NCI-H2029 (cell line): ENCODE measurements at places on chromosomes 12 and 14.

DNA sequence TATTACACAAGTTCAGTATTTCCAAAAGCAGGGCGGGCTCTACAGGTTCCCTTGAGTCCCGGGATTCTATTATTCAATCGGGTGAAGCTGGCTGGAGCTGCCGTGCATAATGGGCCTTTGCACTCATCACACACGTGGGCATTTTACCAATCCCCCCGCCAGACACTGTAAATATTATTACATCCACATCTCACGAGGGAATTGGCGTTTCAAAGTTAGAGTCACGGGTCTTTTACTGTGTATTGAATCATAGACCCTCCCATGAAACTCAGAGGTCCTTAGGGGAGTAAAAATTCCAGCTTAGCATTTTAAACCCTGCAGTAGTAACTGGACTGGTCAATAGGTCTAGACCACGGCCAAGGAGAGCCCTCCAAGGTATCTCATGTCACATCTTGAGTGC lies 70.3 kb downstream of the MAP1LC3B2 start:
- DNase-seq: no peak

DNA sequence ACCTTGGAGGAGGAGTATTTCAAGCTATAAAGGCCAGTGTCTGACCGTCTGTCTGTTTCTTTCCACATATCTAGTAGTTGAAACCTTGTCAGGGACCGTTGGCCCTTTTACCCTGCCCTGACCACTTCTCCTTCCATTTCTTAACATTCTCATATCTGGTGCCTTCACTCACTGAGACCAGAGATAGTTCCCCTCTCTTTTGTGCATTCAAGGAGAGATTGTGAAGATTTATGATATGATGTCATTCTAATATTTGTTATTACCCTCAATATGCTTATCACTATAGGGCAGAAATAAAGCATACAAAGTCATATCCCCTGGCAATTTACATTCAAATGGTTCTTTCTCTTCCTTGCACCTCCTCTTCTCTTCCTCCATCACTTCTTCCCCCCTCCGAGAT lies 83.3 kb downstream of the PLXNC1 start:
- DNase-seq: no peak

GRCh38 chr14:74902941-74903705 lies 19.9 kb downstream of the RPS6KL1 start:
- DNase-seq: no peak

DNA sequence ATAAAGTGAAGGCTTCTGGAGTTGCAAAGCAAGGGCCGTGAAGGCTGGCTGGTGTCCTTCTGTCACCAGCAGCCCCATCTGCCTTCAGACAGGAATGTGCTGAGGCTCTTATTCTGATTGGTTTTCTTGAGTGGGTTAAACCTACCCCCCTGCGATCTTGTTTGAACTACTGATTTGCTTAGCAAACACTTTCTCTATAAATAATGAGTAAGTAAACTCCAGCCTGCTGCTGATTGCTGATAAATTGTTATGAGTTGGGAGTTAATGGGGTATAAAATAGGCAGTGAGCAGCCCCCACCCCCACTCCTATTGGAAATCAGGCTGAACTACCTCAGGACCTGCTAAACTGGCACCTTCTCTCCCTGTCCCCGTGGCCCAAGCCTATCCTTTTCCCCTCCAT lies 146.1 kb upstream of the NOS1 start:
- DNase-seq: no peak

DNA sequence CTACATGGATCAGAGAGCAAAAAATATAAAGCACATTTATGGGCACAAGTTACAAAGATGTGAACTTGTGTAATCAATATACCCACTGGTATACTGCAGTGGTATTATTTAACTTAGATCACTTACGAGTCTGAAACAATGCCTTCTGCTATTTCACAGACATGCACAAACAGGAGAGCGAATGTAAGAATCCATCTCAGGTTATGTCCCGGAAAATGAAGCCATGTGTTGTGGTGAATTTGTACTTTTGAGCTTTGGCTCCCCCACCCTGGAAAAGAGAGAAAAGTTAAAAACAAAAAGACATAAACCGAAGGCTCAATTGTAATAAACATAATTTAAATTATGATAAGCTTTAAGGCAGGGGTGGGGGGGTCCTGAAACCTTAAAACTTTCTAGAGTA lies 7.6 kb downstream of the ABCC9 start:
- DNase-seq: no peak

DNA sequence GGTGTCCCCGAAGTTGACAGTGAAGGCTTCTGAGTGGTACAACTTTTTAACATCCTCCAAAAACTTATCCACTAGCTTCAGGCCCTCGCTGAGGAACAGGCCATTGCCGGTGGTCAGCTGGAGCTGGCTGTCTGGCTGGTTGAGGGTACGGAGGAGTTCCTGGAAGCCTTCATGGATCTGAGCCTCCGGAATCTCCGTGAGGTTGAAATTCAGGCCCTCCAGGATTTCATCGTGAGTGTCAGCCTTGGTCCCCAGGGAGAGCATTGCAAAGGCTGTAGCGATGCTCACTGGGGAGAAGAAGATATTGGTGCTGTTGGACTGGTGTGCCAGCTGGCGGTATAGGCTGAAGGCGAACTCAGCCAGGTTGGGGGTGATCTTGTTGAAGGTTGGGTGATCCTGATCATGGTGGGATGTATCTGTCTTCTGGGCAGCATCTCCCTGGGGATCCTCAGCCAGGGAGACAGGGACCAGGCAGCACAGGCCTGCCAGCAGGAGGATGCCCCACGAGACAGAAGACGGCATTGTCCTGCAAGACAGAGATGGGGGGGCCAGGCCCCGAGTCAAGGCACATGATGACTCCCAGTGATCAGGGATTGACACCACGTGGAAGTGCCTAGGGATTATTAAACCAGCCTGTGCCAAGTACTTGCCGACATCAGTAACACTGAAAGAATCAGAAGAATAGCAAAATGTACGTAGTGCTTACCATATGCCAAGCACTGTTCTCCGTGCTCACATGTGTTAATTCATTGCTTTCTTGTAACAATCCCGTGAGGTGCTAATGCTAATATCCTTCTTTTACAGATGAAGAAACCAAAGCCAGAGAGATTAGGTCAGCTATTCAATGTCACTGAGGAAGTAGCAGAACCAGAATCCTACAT lies 5.4 kb downstream of the SERPINA1 start:
- DNase-seq: no peak

GRCh38 chr12:130514149-130514551 lies 176.5 kb downstream of the PIWIL1 start:
- no peak for DNase-seq

DNA sequence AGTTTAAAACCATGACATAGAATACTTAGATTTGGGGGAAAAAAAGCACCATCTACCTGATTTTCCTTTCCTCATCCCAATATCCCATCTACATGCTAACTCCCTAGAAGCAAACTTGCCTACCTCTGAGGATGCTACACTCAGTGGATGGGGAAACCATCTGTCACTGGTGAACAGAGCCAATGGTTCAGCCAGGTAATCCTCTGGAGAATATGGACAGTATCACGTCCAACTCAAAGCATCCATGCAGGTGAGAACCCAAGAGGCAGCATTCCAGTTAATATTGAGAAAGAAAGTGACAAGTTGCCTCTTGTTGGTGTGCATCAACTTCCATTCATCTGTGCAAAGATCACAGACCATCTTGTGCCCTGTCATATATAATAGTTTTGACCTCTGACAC lies 73.2 kb downstream of the NUAK1 start:
- DNase-seq: no peak

DNA sequence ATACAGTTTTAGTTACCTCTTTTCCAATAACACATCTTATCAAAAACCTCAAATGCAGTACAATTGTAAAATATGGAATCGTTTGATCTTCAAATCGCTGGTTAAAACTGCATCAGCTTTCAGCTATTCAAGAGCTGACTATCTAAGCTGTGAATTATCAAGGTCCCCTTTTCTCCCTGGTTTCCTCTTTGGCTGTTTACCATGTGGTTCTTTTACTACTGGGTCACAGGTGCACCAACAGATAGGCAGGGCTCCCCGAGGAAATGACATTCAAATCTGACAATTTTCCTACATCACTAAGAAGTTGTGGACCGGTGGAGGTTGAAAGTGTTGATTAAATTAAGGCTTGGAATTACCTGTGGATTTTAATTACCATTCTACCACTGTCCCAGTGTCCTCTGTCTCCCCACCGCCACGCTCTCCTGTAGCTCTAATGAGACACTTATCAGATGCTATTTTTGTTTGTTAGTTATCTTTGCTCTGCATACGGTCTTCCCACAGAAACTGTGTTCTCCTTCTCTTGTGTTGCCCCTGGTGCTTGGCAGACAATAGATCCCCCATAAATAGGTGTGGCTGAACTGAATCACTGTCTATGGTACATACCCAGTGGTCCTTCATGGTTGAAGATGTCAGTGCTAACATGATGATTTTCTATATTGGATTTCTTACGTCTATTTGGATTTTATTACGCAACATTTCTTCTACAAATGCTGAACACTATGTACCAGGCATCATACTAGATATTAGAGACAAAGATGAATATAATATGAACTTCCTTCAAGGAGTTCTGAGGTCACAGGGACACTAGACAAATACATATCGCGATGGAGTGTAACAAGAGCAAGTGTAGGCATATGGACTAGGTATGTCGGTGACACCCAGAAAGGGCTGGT lies 20.9 kb upstream of the PLXNC1 start:
- DNase-seq: no peak

DNA sequence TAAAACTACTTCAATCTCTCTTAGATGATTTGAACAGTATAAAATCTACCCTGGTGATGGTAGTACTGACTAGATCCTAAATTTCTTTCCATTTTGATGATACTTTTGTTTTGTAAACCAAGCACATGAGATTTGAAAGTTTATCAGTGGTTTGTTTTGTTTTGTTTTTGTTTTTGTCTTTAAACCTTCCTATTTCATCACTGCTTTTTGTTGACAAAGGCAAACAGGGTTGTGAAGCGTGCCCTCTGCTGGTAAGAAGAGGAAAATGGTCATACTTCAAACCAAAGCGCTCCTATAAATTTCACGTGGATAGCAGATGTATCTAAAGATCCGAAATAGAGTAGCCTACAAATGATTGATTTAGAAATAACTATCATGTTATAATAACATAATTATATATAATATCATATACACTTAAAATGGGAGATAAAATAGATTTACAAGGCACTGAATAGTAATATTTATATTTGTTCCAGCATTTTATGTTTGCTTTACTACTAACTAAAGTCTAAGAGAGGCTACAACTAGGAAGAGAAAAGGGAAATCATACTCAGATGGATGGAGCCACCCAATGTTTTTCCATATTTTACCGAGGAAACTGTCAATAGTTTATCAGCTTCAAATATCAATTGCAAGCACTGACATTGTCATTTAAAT lies 254.0 kb upstream of the USP15 start:
- DNase-seq: peak; percentile 20

GRCh38 chr12:120940799-120941198 lies 36.6 kb upstream of the SPPL3 start:
- DNase-seq: no peak

DNA sequence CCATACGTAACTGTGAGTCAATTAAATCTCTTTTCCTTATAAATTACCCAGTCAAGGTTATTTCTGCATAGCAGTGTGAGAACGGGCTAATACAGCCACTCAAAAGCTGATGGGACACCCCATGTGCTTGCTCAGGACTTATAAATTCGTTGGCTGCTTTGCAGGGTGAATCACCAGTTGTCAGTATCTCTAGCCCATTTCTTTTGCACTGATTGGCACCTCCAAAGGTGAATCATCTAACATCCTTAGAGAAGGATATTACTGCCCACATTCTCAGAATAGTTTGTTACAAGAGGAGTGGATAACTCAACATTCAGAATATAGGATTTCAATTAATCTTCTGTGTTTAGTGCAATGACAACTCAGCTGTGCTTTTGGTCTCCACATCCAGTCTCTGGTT lies 601.5 kb downstream of the KCNH5 start:
- DNase-seq: no peak

- DNase-seq: peak; percentile 100
These were observed 22.3 kb upstream of the HECTD1 start for GRCh38 chr14:31229638-31230572.

DNA sequence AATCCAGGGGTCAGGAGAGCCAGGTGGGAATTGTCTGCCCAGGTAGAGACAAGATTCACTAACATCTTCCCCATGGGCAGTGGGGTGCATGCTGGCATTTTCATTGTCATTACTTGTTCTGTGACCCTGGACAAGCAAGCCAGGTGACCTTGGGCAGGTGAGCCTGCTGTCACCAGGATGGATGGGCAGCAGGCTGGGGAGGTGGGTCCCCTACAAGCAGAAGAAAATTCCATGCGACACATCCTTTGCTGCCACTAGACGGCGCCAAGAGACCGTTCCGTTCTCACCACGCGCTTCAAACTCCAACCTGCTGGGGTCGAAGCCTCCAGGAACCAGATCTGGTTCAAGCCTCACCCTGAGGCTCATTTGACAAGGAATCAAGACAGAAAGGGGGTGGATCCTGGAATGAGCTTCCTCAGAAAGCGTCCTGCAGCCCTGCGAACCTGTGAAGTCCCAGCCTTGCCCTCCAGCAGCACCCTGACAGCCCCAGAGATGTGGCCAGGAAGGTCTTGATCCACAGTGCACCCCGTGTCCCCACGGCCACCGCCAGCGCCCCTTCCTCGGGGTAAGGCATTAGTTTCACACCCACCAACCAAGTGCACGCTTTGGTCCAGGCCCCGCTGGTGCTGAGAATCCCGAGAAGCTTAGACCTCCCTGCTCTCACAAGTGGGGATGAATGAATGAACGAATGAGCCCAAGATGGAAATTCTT lies 3.2 kb upstream of the DYNC1H1 start:
- DNase-seq: peak; percentile 51

GRCh38 chr12:27012982-27013255 lies 1.3 kb downstream of the TM7SF3 start:
- DNase-seq: no peak

- DNase-seq: no peak
These were observed 43.9 kb downstream of the FRS2 start for GRCh38 chr12:69514111-69514510.

- no peak for DNase-seq
These were observed 100.4 kb upstream of the SRRM4 start for GRCh38 chr12:118880720-118881493.

DNA sequence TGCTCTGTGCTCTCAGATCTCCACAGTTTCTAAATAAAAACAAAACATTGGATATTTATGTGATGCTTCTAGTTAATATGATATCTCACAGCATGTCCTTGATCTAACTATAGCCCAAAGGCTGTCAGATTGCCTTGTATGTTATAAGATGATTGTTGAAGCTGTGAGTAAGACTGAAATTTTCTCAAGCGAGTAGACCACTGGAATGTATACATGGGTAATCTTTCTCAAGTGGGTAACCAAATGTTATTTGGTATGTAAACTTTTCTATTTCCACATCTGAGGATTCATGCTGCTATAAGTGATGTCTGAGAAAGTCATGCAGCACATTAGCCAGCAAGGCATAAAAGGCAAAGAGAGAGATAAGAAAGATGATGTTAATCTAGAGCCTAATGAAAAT lies 886.7 kb downstream of the NRXN3 start:
- no peak for DNase-seq

DNA sequence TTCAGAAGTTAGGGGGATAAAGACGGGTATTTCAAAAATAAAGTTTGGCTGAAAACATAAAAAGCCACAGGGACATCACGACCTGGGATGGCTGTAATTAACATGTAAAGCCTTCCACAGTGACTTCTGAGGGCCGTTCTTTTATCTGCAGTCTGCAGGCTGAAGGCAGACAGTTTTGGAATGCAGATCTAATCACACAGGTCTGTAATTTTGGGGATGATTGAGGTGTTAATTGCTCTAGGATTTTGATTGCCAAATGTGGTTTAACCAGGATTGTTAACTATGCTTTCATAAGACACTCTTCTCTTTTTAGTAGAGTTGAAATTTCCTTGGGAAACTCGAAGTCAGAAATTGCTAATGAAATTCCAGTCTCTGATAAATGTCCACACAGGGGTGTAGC lies 355.5 kb downstream of the ATP23 start:
- no peak for DNase-seq

GRCh38 chr14:81275305-81276072 lies 54.7 kb upstream of the GTF2A1 start:
- no peak for DNase-seq
